ENCODE measurements at places on chromosomes 16 and 17. TPM values are rescaled to one million over a fixed set of nuclear protein-coding genes. Genes with fewer than 3 reads are reported as not detected.

Gene OR2C1
- total RNA-seq, result not detected

Gene MPP3
- total RNA-seq, result 1.4 TPM

Gene POLG2
- 3.7 TPM for total RNA-seq

Gene CCL8
- total RNA-seq, result 0.13 TPM

Gene TMEM204
- 158 TPM for total RNA-seq

Gene TXNDC17
- 74.2 TPM for total RNA-seq

Gene ACSM5
- 5.6 TPM for total RNA-seq

Gene HAGH
- 53.5 TPM for total RNA-seq

Gene MEOX1
- 1.0 TPM for total RNA-seq

Gene OXLD1
- total RNA-seq, result 29.7 TPM

Gene KRTAP4-2
- not detected for total RNA-seq

Data from dermis microvascular lymphatic vessel endothelial cell (primary cell).